ENCODE measurements at places on chromosomes 7 and 10.

DNA sequence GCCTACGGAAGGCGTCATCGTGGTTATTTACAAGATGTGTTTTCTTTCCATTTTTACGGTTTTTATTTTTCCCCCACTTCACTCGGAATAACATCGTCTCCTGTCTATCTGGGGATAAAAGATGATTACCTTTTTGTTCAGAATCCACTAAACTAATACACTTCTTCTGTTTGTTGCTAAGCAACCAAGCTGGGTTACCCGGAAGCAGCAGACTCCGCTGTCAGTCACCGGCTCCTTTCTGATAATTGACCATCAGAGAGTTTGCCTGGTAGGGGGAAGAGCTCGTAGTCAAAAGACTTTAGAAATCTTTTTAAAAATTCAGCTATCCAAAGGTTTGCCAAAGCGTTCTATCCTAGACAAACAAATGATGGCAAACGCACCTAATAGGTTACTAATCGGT is 75.0 kb upstream of the SFMBT2 start:
- no peak for DNase-seq

DNA sequence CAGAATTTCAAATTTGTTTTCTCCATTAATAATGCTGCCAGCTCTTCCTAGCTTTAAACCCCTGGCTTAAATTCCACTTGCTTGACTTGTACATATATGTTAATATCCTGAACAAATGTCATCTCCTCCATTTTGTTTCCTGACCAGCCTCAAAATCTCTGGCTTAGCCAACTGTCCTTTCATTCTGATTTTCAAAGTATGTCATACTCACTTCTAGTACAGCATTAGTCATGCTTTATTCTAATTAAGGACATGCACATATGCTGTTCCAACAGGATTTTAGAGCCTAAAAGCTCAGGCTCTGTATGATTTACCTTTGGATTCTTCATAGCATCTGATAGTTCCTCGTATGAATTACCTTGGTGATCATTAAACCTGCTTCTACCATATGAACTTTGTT is 158.3 kb downstream of the ZNF438 start:
- DNase-seq: no peak

DNA sequence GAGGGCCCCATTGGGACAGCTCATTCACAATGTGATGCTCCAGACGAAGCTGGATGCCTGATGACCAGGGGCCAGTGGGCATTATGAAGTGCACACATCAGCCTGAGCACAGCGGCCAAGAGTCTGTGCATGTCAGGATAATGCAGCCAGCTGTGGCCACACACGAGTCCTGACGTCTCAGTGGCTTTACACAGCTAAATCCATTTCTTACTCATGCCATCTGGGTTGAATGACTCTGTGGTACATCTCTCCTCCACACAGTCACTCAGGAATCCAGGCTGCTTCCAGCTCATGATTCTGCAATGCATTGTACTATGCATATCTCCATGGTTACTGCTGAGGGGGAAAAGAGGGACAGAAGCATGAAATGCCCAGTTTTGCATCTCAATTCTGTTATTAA is 123.6 kb downstream of the PRLHR start:
- DNase-seq: no peak

DNA sequence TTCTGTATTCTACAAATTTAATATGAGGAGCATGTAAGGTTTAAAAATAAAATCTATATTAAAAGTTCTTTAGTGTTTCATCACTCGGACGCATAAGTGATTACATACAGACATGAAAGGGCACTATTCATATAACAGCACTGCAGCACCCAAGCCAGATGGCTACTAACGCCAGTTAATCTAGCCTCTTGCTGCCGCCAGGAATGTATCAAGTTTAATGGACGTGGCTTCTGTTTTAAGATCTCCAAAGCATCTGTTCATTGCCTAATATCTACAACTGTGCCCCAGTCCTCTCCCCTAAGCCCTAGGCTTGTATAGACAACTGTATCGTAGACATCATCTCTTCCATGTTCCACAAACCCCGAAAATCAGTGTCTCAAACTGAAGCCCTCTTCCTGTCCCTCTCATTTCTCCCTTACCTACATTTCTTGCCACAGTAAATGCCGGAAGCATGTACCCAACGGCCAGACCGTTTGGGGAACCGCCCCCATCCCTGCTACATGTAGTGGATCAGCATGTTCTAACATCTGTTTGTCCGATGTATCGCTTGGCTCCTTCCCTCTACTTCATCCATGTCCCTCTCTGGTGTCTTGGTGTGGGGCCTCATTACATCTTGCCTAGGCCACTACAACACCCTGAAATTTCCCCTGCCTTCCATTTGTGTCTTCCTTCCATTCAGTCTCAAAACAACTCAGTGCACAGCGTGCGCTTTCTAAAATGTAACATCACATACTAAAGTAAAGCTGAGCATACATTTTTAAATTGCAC is 147.5 kb upstream of the RSU1 start:
- DNase-seq: no peak

GRCh38 chr7:79401254-79401653 is 52.2 kb downstream of the MAGI2 start:
- DNase-seq: no peak

DNA sequence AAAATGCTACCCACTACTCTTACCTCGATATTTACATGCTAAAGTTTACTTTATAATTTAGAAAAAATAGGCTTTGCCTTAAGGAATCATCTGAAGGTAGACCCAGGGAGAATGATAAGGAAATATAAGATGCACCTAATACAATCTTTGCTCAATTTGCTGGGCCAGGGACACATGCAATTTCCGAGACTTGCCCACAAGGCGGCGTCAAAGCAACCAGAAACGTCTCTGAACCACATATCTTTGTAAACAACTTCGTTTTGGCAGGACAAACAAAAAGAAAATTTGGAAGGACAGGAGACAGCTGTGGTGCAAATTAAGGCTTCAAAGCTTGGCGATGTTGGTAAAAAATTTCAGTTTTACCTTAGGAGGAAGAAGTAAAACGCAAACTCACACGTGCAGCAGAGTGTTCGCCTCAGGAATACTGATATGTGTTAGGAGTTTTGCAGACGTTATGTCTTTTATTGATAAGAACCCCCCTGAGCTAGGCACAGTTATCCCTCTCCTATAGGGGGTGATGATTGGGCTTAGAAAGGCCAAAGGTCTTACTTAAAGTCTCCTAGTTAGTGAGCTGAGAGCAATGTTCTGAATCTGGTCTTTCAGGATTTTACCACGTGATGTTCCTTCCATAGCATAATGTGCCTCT is 134.3 kb downstream of the PRKCQ start:
- peak; percentile 61 for DNase-seq

DNA sequence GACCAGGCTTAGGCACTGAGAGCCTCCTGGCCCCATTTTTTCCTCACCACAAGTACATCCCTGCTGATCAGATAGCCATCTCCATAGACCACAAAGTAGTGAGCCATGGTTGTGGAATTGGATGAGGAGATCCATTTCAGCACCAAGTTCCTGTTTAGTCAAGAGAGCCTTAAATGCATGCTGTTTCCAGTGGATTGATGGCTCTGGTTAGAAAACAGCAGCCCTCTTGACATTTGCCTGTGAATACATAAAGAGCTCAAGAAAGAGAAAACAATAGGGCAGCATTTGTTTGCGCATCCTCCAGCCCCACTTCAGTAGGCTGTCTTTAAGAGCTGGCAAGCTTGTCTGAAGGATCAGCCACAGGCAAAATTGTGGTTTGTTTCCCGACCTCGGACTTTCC is 251.2 kb downstream of the POU6F2 start:
- no peak for DNase-seq

DNA sequence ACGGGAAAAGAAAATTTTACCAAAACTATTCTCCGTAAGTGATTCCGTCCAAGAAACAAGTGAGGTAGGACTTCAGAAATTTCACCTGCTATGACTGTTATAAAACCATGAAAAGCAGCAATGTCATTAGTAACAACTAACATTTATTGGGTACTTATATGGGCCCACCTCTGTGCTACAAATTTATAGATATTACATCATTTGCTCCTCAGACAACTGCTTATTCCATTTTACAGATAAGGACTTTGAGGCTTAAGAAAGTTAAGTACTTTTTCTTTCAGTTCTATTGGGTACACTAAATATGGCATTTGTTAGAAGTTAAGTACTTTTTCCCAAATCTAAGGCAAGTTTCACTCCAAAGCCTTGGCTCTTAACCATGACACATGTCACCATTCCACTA is 36.3 kb downstream of the HACD1 start:
- DNase-seq: no peak

DNA sequence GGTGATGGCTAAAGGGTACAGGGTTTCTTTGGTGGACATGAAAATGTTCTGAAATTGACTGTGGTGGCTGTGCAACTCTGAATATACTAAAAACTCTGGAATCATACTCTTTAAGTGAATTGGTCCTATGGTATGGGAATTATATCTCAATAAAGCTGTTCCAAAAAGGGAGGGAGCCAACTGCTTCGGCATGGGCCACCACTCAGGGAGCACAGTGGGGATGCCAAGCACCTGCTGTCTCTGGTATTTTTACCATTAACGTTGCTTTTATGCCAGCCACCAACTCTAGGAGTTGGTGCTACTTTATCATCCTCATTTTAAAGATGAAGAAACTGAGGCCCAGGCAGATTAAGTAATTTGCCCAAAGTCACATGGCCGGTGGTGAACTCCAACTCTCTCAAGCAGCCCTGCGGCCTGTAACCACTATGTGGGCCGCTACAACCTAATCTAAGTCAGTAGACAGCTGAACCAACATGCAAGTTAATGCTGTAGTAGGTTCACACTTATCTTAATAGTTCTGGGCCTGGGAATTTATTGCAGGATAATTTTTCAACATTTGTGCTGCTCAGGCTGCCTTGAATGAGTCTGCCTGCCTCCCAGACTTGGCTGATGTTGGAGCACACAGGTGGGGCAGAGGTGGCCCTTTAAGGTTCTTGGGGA is 20.8 kb downstream of the SH3PXD2A start:
- no peak for DNase-seq

GRCh38 chr7:155356323-155357105 is 58.8 kb downstream of the INSIG1 start:
- DNase-seq: no peak

- DNase-seq: peak; percentile 61
Observed at GRCh38 chr10:91883549-91884444, 25.5 kb downstream of the FGFBP3 start.

GRCh38 chr7:94422827-94423460 is 28.2 kb downstream of the COL1A2 start:
- no peak for DNase-seq

DNA sequence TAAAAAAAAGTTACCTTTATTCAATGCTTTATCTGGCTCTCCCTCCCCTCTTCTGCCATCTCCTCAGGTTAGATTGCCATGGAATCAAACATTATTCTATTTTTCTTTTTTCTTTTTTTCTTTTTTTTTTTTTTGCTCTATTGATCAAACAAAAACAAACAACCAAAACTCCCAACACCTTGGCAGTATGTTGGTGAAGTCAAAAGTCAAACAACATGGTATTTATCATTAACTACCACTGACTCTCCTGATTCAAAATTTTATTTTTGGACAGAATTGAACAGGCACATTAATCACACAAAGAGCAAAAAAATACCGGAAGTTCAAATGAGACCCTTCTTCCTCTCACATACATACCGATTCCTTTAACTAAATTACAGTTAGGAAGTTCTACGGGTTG is 6.4 kb downstream of the PON1 start:
- no peak for DNase-seq

DNA sequence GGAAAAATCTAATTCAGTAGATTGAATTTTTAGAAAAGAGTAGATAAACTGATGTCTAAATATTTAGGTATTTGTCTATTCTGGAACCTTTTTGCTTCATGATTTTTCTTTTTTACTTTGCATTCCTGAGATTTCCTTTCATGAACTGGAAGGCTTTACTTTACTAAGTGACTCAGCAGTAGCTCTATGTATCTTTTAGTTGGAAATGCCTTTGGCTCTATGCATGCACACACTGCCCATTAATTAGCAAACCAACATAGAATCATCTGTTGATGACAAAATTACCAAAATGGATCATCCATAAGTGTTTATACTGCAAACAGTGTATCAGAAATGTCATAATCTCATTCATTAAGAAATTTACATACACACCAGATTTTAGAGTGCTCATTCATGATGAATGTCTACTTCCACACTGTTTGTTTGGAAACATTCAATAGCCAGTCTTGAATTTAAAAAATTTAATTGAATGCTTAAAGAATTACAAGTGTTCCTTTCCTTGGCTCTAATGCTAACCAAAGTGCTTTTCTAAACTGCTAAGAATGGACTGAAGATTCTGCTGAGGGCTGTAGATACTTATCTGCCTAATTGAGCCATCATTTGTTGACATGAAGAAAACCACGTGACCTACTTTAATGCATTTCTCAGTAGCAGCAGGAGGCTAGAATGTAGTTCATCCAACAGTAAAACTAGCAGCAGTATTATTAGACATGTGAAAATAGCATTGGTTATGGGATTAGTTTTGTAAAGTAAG is 282.0 kb downstream of the ADK start:
- no peak for DNase-seq

DNA sequence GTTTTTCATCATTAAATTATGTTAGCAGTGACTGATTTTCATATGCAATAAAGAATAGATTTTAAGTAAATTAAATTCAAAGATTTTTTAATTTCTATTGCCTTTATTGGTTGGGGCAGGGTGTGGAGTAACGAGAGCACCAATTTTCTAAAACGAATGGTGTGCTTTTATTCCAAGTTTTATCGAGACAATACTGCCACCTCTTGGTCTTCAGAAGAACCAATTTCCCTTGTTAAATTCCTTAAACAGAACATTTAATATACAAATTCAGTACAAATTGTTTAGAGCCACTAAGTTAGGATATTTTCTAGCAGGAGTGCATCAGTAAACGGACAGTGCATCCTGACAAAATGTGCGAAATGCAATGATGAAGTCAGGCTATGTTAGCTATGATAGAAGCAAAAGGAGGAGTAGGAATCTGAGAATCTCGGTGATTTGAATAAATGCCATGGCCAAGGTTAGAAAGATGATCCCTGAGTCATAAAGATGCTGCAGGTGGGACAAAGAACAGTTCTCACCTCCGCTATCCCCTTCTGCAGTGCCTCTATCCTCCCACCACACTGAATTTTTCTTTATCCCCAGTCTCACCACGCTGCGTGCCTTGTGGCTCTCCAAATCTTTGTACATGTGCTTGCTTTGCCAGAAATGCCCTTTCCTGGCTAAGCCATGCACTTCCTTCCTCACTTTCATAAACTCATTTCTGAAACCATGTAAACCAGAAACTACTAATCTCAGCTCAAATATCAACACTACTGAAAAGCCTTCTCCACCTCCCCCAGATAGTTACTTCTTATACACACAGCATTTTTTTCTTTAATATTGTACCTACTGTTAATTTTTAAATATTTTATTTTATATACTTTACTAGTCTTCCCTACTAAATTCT is 31.9 kb upstream of the AGBL3 start:
- DNase-seq: no peak

DNA sequence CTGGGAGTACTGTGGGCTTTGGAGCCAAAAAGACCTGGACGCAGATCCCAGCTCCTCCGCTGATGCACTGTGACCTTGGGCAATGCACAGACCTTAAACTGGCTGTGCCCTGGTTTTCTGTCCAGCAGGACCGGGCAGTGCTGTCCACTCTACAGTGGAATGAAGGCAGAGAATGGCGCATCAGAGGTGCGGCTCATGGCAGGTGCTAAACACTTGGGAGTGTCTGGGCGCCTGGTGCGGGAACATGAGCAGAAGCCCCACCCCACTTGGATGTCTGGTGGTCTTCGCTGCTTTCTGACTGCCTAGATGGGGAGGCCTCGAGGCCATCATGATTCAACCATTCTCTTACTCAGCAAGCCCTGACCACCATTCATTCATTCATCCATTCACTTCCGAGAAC is 153.7 kb downstream of the GRK5 start:
- DNase-seq: no peak

- no peak for DNase-seq
Observed at GRCh38 chr10:69913606-69914382, 112.1 kb downstream of the COL13A1 start.

- peak; percentile 79 for DNase-seq
Observed at GRCh38 chr7:22488643-22489462, 11.1 kb downstream of the STEAP1B start.
